ENCODE measurements at places on chromosomes 2 and 18.

- DNase-seq: no peak
Measured at GRCh38 chr2:150424406-150424805, 63.1 kb downstream of the RND3 start.

DNA sequence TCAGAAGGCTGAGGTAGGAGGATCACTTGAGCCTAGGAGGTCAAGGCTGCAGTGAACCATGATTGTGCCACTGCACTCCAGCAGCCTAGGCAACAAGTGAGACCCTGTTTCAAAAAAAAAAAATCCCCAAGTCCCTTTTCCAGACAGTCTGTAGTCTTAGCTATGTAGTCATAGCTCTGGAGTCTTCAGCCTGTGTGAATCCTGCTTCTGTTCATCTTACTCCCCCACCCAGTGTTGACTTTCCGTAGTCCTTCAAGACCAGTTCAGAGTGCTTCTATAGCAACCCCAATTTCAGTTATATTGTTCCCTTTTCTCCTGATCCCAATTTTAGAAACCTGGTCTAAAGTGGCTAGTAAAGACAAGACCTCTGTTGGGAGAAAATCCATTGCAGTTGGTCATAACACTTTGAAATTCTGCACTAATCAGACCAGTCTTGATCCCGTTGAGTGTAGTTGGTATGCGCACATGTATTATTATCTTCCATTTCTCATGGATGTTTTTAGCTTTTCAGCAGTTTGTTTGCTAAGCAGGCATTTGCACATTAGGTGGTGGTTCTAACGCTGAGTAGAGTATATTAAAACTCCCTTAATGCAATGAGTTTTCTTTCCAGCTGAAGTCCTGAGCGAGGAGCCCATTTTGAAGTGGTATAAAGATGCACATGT lies 9.0 kb downstream of the BZW1 start:
- DNase-seq: no peak

DNA sequence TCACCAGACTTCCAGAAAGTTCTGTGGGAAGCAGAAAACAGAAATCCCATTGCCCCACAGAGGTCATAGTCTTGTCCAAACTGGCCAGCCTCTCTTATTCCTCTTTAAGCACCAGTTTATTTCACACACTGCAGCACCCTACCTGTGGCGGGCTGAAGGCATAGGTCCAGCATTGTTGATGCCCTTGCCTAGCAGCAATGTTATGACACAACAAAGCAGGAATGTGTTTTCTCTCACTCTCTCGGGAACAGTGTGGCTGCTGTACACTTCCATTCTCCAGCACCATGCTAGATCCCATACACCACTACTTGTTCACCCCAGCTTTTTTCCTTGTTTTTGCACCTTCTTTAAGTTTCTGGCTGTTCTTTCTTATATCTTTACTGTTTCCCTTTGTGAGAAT lies 181.6 kb downstream of the DNAH6 start:
- DNase-seq: no peak

GRCh38 chr18:48290162-48290926 lies 118.8 kb downstream of the ZBTB7C start:
- no peak for DNase-seq

GRCh38 chr2:160306985-160307384 lies 106.9 kb upstream of the ITGB6 start:
- no peak for DNase-seq

DNA sequence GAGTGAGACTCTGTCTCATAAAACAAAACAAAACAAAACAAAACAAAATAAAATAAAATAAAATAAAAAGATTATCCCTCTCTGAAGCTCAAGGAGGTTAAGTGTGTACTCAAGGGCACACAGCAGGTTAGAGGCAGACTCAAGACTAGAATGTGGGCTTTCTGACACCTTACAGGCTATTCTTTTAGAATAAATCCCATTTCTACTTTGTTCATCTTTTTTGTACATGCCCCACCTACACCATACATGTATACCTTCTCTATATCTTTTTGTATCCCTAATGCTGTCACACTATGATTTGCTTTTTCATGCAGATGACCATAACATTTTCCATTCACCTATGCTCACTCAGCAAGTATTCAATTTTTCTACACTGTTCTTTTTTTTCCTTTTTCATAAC lies 2.6 kb downstream of the IL1B start:
- no peak for DNase-seq

- DNase-seq: no peak
Measured at GRCh38 chr2:164023896-164024295, 288.1 kb upstream of the FIGN start.

DNA sequence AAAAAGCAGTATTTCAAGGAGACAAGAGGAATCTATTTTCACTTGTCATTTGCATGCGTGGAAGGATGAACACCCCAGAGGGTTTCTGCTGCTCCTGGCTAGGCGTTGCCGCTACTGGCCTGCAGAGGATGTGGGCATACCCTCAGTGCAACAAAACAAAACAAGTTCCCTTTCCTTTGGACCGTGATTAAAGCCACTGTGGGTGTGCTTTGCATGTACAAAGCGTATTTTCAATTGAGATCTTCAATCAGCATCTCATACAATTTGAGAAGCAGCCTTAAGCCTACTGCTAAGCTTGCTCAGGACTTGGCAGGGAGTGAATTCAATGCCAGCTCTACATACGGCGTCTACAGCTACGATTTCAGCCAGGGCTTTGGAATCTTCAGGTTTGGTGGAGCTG lies 298.4 kb downstream of the LPIN1 start:
- DNase-seq: peak; percentile 51

DNA sequence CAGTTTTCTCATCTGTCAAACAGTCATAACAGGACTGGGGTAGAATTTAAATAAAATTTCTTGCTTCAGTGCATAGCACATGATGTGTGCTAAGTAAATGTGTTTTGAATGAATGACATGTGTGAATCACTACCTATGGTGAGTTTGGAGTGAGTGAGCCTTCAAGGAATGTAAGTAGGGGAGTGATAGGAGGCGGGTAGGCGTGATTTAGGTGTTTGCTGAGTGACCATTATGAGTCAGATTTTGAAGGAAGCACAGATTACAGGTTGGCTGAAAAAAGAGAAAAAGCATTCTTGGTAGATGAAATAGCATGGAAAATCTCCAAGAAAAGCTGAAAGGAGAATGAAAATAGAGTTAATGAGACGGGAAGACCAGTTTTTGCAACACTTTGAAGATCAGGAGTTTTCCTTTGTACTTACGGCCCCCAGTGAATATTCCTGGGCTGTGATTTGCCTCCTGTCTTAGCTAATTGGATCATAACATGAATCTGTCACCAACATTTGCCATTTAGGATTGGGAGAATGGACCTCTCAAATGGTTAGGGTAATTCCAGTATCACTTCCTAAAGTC lies 136.9 kb upstream of the GATA6 start:
- no peak for DNase-seq

DNA sequence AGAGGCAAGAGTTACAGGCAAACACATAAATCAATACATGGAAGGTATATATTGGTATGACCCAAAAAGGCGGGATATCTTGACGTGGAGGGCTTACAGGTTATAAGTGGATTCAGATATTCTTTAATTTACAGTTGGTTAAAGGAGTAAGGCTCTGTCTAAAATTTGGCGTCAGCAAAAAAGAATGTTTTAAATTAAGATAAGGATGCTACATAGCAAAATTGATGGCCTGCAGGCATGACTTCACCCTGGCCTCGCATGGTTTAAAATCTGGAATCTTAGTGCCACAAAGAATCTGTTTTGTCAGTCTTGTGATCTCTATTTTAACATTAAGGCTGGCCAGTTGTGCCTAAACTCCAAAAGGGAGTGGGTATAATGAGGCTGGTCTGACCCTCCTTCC lies 58.4 kb upstream of the REL start:
- no peak for DNase-seq

- DNase-seq: no peak
Measured at GRCh38 chr2:86223140-86223926, 24.1 kb downstream of the MRPL35 start.

DNA sequence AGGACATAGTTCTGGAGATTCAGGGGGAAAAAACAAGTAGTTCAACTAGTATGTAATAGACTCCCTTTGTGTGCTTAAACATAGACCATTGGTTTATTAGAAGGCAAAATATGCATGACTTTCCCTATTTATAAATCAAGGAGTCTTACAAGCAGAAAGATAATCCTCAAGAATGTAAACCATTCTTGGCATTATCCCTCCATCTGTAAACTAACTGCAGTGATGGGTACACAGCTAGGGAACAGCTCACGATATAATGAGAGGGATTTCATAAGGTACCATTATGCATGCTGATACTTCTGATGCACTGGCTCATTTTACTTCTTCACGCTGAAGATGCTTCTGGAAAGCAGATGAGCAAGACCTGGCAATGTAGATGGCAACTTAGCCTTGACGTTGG lies 878 bp downstream of the FBXO15 start:
- no peak for DNase-seq

- peak; percentile 9 for DNase-seq
Measured at GRCh38 chr2:74146929-74147726, 584 bp downstream of the BOLA3 start.

GRCh38 chr2:98037666-98038336 lies 42.1 kb upstream of the TMEM131 start:
- no peak for DNase-seq

GRCh38 chr2:154914561-154914960 lies 216.1 kb downstream of the KCNJ3 start:
- no peak for DNase-seq

DNA sequence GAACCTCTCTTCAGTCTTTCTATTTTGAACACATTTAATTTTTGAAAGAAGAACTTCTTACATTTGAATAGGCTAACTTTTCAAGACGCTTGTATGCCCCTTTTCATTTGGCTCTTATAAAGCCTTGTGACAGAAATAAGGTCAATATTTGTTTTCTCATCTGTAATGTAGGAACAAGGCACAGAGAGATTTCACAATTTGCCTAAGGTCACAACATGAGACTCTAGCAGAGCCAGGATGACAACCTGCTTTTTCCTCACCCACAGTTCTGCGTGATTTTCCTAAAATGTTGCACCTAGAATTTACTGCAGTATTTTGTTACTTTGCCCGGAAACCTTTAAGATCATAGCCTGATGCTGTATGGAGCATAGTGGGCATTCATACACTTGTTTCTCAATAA lies 67.4 kb downstream of the TXNL1 start:
- no peak for DNase-seq

DNA sequence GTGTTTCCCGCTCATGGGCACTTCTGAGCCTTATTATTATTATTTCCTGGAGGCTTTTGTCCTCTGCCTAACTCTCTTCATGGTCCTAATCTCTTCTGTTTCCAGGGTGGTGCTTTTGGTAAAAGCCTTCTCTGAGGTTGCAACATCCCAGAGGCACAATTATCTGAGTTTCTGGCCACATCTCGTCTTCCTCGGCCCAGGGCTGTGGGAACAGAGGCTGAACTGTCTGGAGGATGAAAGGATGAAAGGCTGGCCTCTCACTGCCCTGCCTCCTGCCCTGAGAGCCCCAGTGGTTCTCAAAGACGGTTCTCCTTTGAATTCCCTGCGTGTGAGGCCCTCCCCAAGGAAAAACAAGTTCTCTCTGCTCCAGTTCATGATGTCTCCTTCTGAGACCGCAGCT lies 13.8 kb downstream of the GYPC start:
- no peak for DNase-seq

- no peak for DNase-seq
Measured at GRCh38 chr18:67845035-67845434, 328.5 kb upstream of the DSEL start.

DNA sequence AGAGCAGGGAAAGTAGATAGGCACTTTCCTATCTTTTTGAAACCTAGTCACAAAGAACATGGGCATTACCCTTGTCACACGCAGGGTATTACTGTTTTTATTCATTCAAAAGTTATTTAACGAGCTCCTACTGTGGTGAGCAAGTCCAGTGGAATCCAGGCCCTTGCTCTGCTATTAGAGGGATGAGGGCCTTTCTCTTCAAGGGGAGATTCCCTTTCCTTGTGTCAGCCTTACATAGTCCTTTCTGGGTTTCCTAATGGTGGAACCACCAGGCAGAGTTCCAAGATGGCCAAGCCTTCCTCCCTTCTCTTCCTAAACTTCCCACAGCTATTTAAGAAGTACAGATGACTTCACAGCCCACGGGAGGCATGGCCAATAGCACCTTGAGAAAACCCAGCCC lies 64.6 kb downstream of the SPTBN1 start:
- DNase-seq: no peak

DNA sequence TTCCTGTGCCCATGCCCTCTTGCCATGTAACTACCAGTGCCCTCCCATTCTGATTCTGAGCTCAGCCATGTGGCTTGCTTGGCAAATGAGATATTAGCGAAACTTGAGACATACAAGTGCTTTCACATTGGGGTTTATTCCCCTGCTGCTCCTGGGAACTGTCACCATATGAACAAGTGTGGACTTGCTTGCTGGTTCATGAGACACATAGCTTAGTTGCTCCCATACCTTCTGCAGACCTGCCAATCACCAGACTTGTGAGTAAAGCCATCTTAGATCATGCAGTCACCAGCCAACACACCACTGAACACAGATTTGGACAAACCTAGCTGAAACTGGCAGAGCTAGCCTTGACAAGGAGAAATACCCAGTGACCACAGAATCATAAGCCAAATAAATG lies 155.1 kb downstream of the SS18 start:
- no peak for DNase-seq

GRCh38 chr2:139031722-139032121 lies 251.5 kb upstream of the NXPH2 start:
- no peak for DNase-seq

DNA sequence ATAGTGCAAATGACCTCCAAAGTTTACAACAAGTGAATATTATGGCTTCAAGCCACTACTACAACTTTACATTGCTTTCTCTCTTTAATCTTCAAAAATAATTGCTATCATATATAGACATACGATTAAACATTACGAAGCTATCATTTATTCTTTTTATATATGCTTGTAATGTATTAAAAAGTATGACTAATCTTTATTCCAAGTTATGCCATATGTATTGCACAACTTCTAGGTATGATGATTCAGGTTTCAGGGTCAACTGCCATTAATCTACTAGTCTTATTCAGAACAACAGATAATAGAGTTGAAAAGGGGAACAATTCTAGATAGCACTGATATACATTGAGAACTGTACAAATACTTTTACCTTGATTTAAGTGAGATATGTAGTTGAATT lies 506.2 kb upstream of the TMEFF2 start:
- DNase-seq: no peak

DNA sequence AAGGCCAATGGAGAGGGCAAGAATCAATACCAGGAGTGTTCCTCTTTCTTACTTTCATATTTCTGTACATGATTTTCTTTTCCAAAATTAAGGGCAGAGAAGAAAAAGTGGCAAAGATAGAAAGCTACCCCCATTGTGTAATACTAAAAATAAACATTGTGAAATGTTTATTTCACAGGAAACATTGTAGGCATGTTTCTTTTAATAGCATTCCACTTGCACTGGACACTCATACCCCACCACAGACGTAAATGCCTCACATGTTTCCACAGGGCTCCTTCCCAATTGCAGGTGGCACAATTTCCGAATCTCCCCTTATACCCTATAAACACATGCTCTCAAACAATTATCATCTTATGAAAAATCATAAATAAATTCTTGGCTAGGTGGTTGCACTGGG lies 645.1 kb upstream of the SETBP1 start:
- DNase-seq: no peak

DNA sequence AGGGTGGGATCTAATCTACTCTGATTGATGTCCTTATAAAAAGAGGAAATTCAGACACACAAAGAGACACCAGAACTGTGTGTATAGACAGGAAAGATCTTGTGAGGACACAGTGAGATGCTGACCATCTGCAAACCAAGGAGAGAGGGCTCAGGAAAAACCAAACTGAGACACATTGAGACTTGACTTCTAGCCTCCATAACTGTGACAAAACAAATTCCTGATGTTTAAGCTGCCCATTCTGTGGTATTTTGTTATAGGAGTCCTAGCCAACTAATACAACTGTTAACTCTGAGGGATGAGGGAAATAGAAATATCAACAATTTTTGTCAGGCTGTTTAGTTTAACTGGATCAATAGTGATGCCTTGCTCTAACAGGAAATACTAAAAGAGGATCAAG lies 93.4 kb upstream of the COL3A1 start:
- no peak for DNase-seq

Measured in CD4-positive, alpha-beta T cell treated with Interferon alpha-2 for 1 hour (primary cell).